ENCODE measurements at places on chromosomes 2 and 18.

DNA sequence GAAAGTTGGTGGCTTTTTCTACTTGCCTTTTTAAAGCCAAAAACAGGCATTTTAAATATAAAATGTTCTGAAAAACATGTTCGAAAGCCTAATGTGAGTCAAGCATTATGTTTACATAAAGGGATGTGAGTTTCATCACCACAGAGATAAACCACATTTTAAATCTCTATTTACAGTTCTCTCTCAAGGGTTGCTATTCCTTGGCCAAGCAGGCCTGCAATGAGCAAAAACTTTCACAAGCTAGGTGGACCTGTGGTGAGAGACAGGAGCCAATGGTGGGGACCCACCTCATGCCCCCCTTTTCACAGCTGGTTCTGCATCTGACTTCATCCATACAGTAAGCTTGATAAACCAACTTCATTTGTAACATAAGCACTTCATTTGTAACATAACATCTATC, 65.1 kb downstream of the CUL3 start:
- peak; percentile 57 for DNase-seq

- peak; percentile 38 for DNase-seq
Measured at GRCh38 chr2:95031076-95031725, 5.7 kb downstream of the MAL start.

DNA sequence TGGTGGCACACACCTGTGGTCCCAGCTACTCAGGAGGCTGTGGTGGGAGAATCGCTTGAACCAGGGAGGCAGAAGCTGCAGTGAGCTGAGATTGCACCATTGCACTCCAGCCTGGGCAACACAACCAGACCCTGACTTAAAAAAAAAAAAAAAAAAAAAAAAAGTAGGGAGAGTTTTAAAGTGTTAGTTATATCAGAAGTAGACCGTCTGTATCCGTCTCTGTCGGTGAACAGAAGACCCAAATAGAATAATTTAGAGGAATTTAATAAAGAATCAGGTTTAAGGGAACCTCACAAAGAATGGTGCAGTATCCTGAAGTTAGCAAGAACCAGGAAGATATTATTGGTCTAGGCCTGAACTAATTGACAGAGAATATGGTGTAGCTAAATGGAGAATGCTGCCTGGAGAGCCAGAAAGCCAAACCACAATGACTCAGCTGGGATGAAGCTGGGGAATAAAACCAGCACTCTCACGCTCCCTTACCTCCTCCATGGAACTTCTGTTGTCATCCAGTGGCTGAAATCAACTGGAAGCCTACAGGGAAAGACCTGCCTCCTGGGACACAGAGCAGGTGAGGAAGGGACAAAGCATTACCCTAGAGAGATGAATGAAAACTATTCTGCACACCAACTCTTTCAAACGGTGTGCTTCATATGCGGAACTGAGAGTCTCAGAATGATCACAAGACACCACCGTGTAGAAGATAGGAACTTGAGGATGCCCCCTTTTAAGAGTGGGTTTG, 39.1 kb upstream of the PLEKHM3 start:
- DNase-seq, result peak; percentile 86

DNA sequence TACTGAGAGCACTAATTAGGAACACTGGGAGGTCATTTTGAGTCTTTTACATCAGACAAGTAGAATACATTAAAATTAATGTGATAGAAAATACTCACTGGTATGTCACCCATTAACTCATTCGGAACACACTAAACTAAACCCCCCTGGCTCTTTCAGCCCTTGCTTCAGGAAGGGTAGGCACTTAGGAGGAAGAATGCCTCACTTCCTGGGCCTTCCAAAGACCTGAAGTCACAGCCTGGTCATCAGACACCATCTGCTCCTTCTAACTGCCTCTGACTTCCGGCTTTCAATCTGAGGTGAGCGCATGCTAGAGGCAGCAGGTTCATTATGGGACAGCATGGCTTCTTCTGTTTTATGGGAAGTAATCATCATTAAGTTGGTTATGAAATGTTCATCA, 451.4 kb downstream of the PID1 start:
- peak; percentile 22 for DNase-seq

GRCh38 chr2:73415906-73416305, 30.3 kb downstream of the ALMS1 start:
- peak; percentile 4 for DNase-seq

DNA sequence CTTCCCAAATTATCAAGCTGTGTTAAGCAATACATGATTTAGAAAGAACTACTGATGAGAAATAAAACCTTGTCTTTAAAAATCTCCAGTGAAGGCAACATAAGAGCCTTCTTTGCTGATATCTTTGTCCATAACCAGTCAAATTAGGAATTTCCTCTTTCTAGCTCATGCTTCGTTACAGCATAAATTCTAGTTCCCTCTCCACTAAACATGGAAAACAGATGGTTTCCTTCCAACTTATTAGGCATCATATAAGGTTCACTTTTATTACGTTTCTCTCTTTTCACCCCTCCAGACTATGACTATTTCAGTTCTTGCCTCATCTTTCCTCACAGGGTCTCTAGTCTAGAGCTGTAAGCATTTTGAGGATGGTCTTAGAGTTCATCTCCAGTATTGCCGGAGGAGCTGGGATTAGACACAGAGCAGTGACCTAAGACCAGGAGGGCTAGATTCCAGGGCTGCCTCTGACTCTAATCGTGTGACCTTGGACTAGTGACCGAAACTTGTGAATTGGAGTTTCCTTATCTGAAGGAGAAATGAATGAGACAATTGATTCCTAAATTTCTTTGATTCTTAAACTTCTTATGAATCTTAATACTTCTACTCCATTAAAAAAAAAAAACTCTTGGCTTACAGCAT, 195.5 kb upstream of the APCDD1 start:
- no peak for DNase-seq

DNA sequence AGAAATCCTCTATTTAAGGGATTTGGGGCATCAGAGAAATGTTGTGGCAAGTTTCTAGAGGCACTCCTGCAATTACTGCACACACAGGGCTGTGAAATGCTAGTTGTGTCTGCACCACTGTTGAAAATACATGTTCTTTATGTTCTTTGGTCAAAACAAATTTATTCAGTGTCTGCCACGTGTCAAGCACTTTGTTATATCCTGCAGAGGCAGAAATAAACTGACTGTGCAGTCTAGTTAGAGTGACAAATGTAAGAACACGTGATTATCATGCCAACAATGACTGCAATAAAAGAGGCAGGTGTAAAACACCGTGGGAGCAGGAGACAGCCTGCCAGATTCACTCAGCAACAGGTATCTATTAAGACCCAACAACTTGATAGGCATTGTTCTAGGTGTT, 423.3 kb downstream of the LRP1B start:
- DNase-seq, result no peak

DNA sequence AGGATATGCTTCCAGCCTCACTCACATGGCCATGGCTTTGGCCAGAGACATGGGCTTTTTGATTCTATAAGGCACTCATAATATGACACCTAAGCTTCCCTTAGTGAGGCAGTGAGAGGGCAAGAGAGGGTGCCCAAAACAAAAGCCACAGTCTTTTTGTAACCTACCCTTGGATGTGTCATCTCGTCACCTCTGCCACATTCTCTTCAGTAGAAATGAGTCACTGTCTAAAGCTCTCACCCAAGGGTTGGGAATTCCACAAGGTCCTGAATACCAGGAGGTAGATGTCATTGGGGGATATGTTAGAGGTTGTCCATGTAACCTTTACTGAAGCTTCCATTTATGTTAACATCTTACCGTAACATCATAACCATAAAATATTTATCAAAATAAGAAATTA, 108.4 kb downstream of the ALMS1 start:
- DNase-seq, result peak; percentile 34

DNA sequence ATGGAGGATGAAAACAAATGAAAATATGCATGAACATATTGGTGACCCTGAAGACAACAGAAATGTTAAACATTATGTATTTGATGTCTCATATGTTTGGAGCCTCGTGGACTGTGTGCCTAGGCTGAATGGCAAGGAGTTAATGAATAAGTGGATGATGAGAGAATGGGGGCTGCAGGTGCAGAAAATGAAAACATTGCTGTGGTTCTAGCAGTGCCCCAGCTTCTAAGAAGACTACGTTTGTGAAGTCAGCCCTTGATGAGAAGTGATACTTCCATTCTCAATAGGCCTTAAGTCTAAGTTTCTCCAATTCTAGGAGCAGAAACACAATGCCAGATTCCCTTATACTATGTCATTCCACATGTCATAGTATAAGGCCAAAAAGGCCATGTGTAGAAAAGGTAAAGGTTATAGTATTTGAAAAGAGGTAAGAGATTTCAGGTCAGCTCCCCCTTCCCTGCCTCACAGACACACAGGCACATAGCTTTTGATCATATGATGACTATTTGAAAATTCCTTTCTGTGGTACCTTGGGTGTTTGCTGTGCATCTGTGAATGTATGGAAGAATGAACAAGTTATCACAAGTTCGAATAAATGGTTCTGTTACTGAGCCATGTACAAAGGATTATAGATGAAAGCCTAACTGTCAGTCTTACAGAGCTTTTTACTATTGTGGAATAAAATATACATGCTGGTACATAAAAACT, 280.8 kb downstream of the SETBP1 start:
- no peak for DNase-seq

DNA sequence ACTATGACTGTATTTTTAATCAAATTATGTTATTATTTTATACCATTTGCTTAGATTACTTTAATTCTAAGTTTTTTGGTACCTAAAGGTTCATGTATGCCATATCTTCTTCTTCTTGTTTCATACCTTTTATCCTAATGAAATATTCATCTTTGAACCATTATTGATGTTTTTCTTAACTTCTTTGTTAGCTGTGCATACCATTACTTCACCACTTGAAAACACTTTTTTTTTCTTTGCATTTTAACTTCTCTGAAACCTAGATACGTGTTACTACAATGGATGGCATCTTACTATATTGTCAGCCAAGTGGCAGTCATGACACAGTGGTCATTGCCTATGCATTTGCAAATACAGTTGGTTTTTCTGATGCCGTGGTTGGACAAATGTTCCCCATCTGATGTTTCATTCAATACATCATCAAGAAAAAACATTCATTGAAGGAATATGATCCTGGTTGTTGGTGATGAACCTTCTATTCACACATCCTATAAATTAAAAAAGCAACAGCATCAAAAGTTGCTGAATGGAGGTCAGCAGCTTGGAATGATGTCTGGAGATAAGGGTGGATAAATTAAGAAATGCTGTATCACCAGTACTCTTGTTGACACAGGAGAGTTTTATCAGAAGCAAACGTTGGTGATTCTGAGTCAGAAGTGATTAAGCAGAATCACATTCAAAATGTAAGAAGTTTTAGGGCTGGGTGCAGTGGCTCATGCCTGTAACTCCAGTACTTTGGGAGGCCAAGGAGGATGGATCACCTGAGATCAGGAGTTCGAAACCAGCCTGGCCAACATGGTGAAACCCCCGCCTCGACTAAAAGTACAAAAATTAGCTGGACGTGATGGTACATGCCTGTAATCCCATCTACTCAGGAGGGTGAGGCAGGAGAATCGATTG, 7.4 kb downstream of the IL36A start:
- peak; percentile 79 for DNase-seq

- DNase-seq, result no peak
Measured at GRCh38 chr2:57907411-57907810, 139.2 kb upstream of the VRK2 start.

DNA sequence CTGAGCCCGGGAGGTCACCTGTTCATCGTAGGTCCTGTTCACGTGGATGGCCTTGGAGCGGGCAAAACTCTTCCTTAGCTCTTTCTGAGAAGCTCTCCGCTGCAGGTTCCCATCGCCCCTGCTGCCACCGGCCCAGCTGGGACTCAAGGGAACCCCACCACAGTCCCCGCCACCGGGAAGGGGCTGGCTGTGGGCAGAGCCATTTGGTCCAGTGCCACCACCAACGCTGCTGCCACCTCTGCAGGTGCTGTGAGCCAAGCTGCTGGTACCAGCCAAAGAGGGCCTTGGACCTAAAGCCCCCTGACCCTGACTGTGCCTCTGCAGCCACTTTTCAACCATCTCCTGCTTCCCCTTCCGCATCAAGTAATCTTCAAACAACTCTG, 586 bp downstream of the PDE11A start:
- no peak for DNase-seq

DNA sequence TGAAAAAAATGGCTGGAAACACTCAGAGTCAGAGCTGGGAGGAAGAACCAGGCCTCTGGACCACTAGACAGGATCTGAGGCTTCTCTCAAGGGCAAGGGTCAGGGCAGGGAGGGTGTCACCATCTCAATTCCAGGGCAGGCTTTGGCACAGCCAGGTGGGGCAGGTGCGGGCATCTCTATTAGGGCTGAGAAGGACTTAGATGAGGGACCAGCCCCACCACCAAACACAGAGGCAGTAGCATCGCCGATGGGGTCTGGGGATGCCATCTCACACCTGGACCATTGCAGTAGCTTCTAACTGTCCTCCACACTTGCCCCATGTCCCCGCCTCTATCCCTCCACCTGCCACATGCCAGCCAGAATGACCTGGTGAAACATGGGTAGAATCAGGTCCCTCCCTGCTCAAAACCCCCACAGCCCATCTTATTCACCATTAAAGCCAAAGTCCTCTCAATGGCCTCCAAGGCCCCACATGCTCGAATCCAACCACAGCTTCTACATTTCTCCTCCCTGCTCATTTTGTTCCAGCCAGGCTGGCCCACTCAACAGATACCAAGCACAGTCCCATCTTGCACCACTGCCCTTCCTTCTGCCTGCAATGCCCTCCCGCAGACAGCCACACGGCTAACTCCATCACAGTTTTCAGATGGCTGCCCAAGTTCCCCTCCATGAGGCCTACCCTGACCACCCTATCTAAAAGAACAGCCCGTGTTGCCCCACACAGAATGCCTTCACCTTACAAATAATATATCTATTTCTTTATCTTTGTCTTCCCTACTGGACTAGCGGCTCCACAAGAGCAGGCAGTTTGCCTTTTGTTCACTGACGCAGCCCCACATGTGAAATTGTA, 177.4 kb downstream of the SMAD2 start:
- DNase-seq, result no peak

- no peak for DNase-seq
Measured at GRCh38 chr18:13216711-13217465, 1.7 kb upstream of the LDLRAD4 start.

- DNase-seq, result peak; percentile 71
Measured at GRCh38 chr2:36380624-36381481, 25.3 kb downstream of the CRIM1 start.

DNA sequence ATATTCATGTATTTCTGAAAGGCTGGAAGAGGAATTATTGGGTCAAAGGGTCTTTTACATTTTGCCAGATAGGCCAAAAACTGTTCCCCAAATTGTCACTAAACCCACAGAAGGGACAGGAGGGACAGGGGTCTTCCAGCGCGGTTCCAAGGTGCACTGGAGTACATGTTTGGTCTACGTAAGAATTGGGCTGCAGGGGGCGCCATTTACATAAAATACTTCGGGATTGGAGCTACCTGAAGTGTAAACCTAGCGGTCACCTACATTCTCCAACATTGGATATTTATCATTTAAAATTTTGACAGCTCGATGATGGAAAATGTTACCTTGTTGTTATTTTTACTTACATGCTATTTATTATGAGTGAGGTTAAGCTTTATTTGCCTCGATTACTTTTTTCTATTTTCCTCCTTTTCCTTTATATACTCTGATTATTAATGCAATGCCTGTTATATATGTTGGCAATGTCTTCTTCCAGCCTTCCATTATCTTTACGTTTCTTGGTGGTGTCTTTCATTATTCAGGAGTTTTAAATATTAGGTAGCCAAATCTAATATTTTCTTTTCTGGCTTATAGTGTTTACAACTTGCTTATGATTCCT, 43.0 kb upstream of the RAB6C start:
- no peak for DNase-seq
